Lung (tissue), 17 donors: ENCODE measurements at places on chromosomes 5 and 9.

- no peak for DNase-seq
Observed at GRCh38 chr5:53090229-53090628, 19.3 kb downstream of the MOCS2 start.

- DNase-seq: peak; percentile 71
Observed at GRCh38 chr5:125478599-125478998, 732.2 kb upstream of the ZNF608 start.

DNA sequence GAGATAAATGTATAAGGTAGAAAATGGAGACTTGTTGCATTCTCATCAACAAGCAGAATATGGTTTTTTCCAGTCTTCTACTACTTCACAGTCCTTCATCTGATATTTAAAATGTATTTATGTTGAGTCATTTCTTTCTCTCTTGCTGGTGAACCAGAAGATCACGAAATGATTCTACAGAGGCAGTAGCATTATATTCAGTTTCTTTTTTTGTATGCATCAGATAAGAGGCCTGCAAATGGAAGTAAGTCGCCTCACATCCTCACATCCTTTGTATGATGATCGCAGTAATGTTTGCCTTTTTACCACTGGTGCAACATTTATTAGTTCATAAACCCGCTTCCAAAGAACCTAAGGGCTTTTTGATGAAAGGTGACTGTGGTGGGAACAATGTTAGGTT, 22.1 kb upstream of the IL13 start:
- DNase-seq: no peak

- no peak for DNase-seq
Observed at GRCh38 chr9:111001526-111001925, 36.7 kb downstream of the LPAR1 start.

- peak; percentile 74 for DNase-seq
Observed at GRCh38 chr5:77851176-77852067, 75.3 kb upstream of the TBCA start.
